T-helper 2 cell (primary cell): ENCODE measurements at places on chromosomes 16 and 17.

DNA sequence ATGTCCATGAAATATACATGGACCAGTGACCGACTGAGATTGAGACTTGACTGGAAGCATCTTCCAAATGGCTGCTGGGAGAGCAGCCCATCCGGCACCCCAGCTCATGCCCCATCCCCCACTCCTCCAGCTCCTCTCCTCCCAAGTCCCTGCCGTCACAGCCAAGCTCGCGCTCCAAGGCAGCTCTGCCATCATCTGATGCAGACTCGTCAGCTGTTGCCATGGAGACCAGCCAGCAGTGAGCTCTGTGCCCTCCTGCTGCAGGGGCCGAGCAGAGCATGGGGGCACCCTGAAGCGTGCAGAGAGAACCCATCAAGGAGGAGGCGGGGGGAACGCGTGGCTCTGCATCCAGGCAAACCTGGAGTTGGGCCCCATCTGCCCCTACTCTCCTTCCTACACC lies 74.5 kb upstream of the TNRC6C start:
- no peak for DNase-seq

GRCh38 chr17:80358861-80359260 lies 56.1 kb upstream of the ENDOV start:
- DNase-seq: no peak

DNA sequence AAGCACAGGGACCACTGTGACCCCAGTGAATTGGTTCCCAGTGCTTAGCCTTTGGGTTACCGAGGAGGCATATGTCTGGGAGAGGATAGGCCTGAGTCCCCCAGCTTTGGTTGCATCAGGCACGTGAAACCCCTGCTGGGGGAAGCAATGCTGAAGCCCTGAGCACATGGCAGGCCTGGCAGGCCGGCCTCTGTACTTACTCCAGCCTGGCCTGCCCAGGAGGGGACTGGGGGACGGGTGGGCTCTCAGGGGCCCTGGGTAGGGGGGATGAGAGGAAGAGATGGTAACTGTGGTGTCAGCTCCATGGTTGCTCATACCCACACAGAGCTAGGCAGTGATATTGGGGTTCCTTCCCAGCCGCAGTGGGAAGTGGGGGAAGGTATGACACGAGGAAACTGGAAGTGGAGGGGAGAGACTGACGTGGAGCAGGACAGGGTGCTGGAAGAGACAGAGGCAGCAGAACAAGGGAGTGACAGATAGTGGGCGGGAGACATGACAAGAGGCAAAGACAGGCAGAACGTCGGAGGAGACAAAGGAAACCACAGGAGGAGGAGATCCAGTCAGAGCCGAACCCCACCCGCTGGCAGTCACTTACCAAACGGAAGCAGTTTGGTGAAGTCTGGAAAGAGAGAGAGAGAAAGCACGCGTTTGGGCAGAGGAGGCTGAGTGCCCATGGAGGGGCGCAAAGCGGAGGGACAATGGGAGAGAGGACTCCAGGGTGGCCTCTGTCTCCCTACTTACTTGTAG lies 9.1 kb downstream of the TMEM208 start:
- DNase-seq: peak; percentile 92

DNA sequence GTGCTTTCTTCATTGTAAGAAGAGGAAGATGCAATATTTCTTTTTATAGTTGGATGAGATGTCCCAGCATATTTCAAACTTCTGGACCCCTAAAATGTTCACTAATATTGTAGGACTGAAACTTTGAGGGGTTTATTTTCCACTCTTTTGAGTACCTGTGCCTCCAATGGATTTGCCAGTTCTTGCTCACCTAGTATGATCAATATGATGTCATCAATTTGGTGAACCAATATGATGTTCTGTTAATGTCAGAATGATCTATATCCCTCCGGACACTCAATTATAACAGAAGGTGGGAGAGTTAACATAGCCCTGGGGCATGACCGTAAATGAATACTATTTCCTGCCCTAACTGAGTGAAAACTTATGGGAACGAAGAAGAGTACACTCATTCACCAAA lies 178.3 kb downstream of the CBLN1 start:
- no peak for DNase-seq

- DNase-seq: no peak
Observed at GRCh38 chr17:59712862-59713261, 5.4 kb downstream of the VMP1 start.

- no peak for DNase-seq
Observed at GRCh38 chr17:45968732-45969131, 30.3 kb upstream of the STH start.

DNA sequence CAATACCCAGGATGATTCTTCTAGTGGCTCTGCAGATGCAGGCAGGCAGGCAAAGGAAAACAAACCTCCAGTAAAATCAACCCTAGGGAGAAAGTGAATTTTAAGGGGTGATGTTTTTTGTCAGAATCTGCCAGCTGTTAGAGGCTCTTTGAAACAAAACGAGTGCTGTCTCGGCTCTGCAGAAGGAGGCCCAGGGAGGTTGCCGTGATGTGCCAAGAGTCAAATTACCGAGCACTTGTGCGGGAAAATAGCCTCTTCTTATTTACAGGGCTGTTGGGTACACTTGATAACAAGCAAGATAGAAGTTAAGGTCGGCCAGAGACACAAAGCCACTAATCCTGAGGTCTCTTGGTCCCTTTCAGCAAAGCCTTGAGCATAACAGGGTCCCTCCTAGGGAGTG lies 68.9 kb upstream of the EEF2KMT start:
- no peak for DNase-seq

- no peak for DNase-seq
Observed at GRCh38 chr17:36746381-36747053, 145.1 kb downstream of the MRM1 start.

GRCh38 chr16:5461141-5461540 lies 363.5 kb upstream of the EEF2KMT start:
- DNase-seq: no peak
